GM12864 (cell line): ENCODE measurements at places on chromosomes 5 and 9.

GRCh38 chr9:21398955-21399489 is 9.9 kb upstream of the IFNA8 start:
- DNase-seq = no peak

GRCh38 chr9:124163760-124164255 is 93.9 kb upstream of the NEK6 start:
- DNase-seq = no peak

DNA sequence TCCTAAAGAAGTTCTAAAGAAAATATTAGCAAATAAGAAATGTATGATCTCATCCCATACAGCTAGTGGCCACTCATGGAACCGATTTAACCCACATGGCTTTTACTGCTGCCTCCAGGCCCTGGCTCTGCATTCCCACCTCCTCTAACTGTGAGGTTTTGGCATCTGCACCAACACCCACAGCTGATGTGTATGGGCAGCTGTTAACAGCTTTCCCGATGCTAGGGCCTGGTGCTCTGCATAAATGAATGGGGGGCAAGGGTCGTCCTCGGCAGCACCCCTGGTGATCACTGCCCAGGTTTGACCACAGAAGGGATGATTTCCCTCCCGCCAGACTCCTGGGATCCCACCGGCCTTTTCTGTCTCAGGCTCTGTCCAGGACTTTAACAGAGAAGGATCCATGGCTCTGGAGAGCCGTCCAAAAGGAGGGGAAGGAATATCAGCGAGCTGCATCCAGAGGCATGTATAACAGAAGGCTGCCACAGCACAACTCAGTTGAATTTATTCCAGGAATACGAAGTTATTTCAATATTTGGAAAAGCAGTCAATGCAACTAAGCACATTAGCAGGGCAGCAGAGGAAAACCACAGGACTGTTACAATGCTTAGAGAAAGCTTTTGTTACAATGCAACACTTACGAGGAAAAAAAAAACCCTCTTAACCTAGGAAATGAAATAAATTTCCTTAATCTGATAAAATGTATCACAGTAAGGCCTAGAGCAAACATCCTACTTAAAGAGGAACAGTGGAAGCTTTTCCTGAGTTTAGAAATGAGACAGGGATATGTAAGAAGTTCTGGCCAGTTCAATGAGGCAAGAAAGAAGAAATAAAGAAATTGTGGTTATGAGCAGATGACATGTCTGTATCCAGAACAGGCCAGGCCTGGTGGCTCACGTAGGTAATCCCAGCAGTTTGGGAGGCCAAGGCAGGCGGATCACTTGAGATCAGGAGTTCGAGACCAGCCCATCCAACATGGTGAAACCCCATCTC is 63.1 kb downstream of the NACC2 start:
- no peak for DNase-seq

GRCh38 chr5:91381774-91382359 is 1.2 kb downstream of the ARRDC3 start:
- peak; percentile 63 for DNase-seq

- no peak for DNase-seq
Observed at GRCh38 chr9:92325991-92326500, 293 bp downstream of the CENPP start.

- DNase-seq = peak; percentile 29
Observed at GRCh38 chr5:87120518-87121303, 147.0 kb upstream of the RASA1 start.

DNA sequence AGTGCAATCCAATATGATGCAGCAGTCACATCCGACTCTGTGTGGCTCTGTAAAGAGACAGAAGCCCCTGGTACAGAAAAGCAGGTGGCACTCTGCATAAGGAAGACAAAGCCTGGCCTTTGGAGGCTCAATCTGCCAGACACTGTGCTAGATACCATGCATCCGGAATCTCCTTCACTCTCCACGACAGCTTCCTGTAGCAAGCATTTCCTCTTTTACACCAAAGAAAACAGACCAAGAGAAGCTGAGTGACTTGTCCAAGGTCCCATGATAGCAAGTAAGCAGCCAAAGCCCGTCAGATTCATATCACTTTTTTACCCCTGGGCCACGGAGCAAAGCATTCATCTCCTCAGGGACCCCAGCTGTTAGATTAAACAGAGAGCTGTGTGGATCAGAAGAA is 64.2 kb upstream of the SMIM23 start:
- DNase-seq = no peak

- DNase-seq = no peak
Observed at GRCh38 chr9:75858497-75859092, 31.9 kb upstream of the PCSK5 start.

- no peak for DNase-seq
Observed at GRCh38 chr9:6904371-6904770, 146.6 kb downstream of the KDM4C start.

DNA sequence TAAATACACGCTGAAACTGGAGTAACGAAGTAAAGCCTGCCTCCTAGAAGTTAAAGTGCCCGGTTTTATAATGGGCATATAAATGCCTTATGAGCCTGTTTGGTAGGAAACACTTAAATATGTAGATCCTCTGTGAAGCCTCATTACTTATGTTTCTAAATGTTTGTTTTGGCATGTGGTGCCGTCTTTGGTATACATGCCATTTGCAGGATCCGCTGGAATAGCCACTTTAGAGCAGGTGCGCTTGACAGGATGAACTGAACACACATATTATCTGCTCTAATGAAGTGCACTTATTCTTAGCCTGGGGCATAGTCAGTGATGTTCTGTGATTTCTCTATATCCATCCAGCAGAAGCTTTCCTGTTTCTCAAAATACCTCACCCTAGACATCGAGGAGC is 778.1 kb upstream of the WWC1 start:
- DNase-seq = no peak

- DNase-seq = no peak
Observed at GRCh38 chr9:131273856-131274673, 2.2 kb downstream of the FAM78A start.

GRCh38 chr5:92401-93220 is 643 bp downstream of the PLEKHG4B start:
- no peak for DNase-seq

- DNase-seq = no peak
Observed at GRCh38 chr5:131462454-131462853, 172.6 kb downstream of the RAPGEF6 start.

DNA sequence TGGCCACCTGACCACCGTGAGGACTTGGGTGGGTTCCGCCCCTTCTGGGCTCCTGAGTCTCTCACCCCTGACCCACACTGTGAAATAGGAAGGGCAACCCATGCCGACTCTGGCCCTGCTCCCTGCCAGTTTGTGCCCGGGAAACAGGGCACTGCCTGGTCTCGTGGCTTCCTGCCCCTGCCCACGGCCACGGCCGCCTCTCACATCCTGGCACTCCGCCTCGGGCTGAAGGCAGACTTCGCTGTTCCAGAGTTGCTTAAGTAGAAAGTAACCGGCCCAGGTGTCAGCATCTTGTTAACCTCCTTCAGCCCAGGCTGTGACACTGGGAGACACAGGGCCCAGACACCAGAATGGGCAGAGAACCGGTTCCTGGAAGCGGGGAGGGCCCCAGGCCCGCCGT is 68.7 kb upstream of the RNU6ATAC start:
- no peak for DNase-seq

- DNase-seq = no peak
Observed at GRCh38 chr5:53219610-53220009, 110.1 kb upstream of the MOCS2 start.

- DNase-seq = no peak
Observed at GRCh38 chr5:2262620-2263019, 379.9 kb upstream of the IRX4 start.

DNA sequence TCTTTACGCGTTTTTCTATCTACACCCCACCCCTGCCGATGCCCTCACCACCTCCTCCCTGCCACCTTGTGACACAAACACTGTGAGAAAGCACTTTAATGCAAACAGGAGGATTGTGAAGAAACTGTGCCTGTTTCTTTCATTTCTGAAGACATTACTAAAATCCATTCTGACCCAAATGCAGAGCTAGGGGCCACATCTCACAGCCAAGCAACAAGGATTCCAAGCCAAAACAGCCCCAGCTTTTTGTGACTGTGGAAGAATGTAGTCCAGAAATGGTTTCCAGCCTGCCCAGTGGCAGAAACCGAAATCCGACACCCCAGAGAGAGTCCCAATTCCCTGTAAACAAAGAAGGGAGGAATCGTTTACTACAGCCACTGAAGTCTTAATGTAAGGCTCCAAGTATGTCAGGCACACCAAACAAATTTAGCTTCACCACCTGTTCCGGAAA is 190.9 kb downstream of the TTC39B start:
- DNase-seq = no peak
